ENCODE measurements at places on chromosomes 12 and 14.
A peak's percentile ranks its signal among the peaks of the same experiment; 100 is the strongest.

GRCh38 chr12:1916371-1917171 lies 1.9 kb downstream of the CACNA2D4 start:
- DNase-seq = no peak

- no peak for DNase-seq
Observed at GRCh38 chr14:68423686-68424085, 369.2 kb downstream of the ZFP36L1 start.

GRCh38 chr12:101181776-101182175 lies 28.3 kb downstream of the SLC5A8 start:
- no peak for DNase-seq

GRCh38 chr14:54343272-54344121 lies 53.3 kb upstream of the CDKN3 start:
- DNase-seq = peak; percentile 92

DNA sequence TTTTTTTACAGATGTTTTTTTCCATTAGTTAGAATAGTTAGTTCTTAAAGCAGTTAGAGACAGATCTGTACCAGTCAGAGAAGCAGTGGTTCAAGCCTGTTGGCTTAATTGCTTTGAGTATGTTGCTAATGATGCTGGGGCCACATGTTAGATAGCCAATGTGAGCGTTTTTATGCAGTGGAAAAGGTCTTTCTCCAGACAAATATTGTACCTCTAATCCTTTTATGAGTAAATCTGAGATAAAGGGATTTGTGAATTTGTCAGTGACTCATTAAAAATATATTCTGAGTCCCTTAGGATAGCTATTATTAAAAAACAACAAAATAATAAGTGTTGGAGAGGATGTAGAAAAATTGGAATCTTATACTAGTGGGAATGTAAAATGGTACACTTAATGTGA lies 154.2 kb downstream of the MSRB3 start:
- no peak for DNase-seq

GRCh38 chr12:2944401-2945047 lies 14.7 kb upstream of the TEAD4 start:
- peak; percentile 4 for DNase-seq

DNA sequence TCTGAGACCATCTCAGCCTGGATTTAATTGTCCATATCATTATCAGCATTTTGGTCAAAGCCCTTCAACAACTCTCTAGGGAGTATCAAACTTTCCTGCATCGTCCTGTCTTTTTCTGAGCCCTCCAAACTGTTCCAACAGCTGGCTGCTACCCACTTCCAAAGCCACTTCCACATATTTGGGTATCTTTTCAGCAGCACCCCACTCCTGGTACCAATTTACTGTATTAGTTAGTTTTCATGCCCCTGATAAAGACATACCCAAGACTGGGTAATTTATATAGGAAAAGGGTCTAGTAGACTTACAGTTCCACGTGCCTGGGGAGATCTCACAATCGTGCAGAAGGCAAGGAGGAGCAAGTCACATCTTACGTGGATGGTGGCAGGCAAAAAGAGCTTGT lies 33.1 kb upstream of the YBX3 start:
- no peak for DNase-seq

DNA sequence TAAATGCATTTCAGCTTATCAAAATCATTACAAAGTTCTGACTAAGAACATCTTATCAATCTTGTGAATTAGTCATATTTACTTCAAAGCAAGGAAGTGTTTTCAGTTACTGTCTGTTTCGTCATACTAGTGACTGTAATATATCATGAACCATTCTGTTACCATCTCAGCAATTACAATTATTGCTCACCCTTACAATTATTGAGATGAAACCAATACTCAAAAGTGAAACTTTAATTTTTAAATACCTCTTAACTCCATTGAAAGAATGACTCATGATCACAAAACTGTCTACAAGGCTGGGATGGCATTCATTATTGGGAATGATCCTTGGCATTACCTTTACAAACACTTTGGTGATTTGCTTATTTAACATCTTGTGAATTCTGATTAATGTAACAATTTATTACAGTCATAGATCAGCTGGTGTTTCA lies 90.3 kb downstream of the RPS6KA5 start:
- no peak for DNase-seq

DNA sequence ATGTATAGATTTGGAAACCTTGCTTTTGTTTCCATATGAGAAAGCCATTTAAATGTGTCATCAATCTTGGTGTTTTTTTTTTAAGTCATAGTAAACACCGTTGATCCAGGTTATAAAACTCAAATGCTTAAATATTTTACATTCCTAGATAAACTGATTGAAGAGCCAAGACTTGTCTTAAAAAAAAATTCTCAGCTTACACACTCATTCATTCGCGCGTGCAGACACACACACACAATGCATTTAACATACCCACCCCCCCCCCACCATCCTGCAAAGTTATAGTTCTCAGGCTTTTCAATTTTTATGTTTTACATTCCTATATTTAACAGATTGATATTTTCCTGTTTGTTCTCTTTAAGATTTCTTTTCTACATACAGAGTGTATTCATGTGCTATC lies 536.4 kb downstream of the PRKD1 start:
- DNase-seq = no peak

- no peak for DNase-seq
Observed at GRCh38 chr12:132814232-132814631, 14.4 kb downstream of the GOLGA3 start.

GRCh38 chr12:95815632-95816212 lies 25.2 kb upstream of the NTN4 start:
- DNase-seq = peak; percentile 32

DNA sequence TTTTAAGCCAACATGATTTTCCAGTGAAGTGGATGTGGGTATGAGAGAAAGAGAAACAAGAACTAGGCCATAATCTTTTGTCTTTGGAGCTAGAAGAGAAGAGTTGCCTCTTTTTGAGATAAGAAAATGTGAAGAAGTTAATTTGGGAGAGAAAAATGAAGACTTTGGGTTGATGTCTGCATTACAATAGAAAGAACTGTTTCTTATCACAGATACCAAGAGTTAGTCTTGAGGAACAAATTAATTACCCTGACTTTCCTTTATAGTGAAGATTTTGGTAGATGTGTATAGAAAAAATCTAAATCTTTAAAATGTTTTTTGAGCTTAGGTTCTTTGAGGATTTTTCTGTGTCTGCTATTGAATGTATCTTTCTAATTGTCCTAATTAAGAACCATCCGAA lies 4.2 kb downstream of the A2M start:
- DNase-seq = no peak

- DNase-seq = no peak
Observed at GRCh38 chr12:12803186-12803585, 10.0 kb upstream of the DDX47 start.

DNA sequence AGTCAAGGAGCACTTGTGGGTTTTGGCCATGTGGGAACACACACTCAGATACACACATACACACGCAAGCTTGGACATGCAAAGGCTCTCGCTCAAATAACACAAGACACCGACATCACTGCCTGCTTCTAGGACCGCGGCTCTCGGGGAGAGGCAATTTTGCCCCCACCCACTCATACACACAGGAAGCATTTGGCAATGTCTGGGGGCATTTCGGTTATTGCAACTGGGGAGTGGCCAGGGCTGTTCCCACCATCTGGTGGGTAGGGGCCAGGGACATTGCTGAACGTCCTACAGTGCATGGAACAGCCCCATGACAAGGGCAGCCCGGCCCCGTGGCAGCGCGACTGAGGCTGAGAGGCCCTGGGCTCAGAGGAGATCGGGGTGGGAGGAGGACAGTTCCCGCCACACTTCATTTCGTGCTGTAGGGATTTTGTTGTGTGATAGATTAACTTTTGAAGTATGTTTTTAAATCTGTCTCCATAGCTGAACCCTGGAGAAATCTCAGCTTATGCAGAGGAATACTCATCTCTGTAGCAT lies 35.6 kb downstream of the RIMBP2 start:
- no peak for DNase-seq

DNA sequence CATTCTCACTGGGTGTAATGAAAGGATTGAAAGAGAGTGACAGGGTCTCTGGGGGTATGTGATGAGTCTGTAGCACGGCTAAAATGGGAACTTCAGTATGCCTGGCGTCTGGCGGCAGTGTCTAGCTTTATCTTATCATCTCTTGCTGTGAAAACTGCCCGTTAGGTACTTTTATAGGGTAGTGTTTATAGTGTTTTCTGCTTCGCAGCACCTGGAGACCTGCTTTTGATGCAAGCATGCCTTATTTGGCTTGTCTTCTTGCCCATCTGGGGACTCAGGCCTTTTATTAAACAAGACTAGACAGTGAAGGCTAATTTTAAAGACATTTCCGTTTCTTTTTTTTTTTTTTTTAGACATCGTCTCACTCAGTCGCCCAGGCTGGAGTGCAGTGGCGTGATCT lies 36.3 kb upstream of the ALDH2 start:
- DNase-seq = no peak

- DNase-seq = no peak
Observed at GRCh38 chr12:2288001-2288400, 235.2 kb downstream of the CACNA1C start.

DNA sequence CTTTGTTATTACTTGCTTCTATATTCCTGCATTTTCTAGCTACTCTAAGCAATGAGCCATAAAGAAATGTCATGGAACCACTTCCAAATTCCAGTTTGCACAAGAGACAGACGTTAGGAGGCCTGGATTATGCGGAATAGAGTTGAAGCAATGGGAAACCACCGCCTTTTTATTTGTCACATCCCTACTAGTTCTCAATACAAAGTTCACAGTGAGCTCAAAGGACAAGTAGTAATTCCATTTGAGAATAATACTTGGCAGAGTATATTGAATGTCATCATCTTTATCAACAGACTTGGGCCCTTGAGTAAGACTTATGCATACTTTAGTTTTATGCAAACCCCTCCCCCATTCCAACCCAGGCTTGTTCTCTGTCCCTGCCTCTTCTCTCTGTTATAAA lies 3.7 kb upstream of the SLC15A5 start:
- no peak for DNase-seq

- DNase-seq = no peak
Observed at GRCh38 chr14:60196291-60196690, 31.1 kb upstream of the DHRS7 start.

GRCh38 chr12:132075714-132076553 lies 68.2 kb downstream of the DDX51 start:
- no peak for DNase-seq

DNA sequence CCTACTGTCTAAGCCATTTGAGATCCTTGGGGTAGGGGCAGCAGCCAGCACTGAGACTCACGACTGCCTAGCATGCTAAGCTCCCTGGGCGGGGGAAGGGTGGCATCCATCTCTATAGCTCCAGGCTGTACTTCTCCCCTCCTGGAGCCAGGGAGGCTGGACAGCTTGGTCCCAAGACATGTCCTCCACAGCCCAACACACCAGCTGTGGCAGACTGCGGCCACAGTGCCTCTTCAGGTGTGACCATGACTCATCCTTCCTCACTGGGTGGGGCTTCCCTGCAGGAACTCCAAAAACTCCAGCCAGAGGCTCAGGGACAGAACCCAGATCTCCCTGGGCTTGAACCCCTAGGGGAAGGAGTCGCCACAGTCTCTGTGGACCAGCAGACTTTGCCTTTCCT lies 193.9 kb downstream of the GPHN start:
- no peak for DNase-seq

GRCh38 chr12:74449872-74450271 lies 87.8 kb upstream of the ATXN7L3B start:
- no peak for DNase-seq

DNA sequence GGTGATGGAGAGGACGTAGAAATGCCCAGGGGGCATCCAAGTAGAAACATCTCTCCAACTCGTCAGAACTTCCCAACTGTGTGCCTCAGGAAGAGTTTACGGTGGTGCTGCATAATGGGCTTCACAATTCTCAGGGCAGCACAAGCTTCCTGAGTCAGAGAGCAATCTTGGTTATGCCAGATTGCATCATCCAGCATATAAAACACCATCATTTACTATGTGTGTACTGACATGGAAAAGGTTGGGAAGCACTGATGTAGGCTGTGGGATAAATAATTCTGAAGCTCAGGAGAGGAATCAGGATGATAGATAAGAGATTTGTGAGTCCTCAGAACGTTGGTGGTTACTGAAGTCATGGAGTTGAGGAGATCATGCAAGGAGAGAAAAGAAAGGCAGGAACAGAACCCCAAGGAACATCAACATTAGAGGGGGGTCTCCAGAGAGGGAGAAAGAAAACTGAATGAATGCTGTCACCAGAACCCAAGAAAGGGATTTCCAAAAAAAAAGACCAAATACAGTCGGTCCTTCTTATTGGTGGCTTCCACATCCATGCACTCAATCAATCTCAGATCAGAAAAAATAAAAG lies 4.7 kb upstream of the NCKAP5L start:
- no peak for DNase-seq

DNA sequence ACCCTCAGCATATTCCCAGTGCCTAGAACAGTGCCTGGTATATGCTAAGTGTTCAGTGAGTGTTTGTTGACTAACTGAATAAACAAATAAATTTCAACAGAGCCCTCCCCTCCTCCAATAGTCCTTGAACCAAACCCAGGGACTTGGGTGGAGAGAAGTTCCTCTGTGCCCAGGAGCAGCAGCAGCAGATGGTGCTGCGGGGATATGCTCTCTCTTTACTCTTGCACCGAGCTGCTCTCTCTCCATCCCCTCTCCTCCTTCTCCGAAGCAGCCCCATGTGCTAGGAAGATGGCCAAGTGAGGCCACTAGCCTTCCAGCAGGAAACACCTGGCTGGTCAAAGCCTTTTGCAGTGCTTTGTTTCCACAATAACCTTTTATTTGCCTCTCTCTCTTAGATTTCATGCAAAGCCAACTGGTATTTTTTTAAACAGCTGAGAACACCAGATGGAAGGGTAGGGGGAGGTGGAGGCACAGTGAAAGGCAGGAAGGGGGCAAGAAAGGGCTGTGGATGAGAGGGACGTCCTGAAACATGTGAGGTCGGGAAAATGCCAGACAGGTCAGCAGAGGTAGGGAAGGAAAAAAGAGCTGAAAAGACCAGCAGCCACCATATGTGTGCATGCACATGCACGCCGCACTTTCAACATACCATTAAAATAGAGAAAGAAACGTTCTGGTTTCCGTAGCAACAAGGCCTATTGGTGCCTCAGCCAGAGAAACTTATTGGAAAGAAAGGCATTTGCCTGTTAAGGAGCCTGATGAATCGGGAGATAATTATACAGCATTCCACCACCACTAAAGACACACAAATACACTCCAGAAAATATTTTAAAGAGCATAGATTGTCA lies 78.9 kb downstream of the EMP1 start:
- DNase-seq = no peak

DNA sequence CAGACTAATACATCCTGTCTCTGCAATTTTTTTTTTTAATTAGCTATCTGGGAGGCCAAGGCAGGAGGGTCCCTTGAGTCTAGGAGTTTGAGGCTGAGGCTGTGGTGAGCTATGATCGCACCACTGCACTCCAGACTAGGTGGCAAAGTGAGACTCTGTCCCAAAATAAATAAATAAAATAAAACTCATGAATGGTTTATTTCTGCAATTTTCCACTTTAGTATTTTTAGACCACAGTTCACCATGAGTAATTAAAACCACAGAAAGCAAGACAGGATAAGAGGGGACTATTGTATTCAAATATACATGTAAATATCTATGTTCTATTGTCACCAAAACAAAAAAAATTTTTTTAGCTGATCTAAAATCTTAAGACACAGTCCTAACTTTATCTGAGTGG lies 17.8 kb downstream of the TAOK3 start:
- no peak for DNase-seq
